Esophagus squamous epithelium (tissue), 5 donors: ENCODE measurements at places on chromosomes 4 and X.

GRCh38 chrX:6227453-6227835, 1.2 kb downstream of the NLGN4X start:
- DNase-seq, result no peak

DNA sequence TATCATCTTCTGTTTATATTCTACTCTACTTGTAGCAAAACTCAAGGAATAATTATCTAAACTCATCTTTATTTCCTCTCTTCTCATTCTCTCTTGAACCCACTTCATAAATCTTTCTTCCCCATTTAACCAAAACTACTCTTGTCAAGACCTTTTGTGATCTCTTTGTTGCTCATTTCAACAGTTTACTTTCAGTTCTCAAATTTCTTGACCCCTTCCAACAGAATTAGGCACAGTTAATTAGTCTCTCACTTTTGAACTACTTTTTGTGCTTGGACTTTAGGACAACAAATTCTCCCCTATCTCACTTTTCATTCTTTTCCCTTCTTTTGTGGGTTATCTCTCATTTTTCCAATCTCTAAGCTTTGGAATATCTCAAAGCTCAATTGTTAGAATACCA, 27.4 kb upstream of the CAMK2D start:
- no peak for DNase-seq

GRCh38 chrX:125295337-125295736, 24.3 kb upstream of the TEX13C start:
- DNase-seq, result no peak

- no peak for DNase-seq
Observed at GRCh38 chrX:6041630-6042029, 187.0 kb downstream of the NLGN4X start.

GRCh38 chr4:4501679-4502078, 40.2 kb downstream of the STX18 start:
- no peak for DNase-seq

GRCh38 chr4:153780876-153781275, 8.0 kb downstream of the SFRP2 start:
- no peak for DNase-seq

DNA sequence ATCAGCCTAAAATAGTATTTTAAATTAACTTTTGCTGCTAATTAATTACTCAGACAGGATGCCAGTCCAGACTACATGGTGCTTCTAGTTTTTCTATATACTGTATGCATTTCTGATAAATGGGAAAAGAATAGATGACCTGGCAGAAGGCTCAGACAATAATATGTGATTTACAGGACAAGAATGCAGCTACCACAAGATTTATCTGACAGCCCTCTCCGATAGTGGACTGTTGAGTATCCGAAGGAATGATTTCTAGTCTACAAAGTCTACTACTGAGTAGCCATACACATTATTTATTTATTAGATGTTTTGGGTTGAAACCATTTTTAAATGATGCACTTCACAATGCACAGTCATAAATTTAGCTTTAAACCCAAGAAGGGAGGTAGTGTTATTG, 212.8 kb downstream of the MAB21L2 start:
- DNase-seq, result no peak

- DNase-seq, result no peak
Observed at GRCh38 chr4:33998291-33998690, 2246.0 kb downstream of the ARAP2 start.

- no peak for DNase-seq
Observed at GRCh38 chr4:181982856-181983255, 260.3 kb upstream of the TENM3 start.

DNA sequence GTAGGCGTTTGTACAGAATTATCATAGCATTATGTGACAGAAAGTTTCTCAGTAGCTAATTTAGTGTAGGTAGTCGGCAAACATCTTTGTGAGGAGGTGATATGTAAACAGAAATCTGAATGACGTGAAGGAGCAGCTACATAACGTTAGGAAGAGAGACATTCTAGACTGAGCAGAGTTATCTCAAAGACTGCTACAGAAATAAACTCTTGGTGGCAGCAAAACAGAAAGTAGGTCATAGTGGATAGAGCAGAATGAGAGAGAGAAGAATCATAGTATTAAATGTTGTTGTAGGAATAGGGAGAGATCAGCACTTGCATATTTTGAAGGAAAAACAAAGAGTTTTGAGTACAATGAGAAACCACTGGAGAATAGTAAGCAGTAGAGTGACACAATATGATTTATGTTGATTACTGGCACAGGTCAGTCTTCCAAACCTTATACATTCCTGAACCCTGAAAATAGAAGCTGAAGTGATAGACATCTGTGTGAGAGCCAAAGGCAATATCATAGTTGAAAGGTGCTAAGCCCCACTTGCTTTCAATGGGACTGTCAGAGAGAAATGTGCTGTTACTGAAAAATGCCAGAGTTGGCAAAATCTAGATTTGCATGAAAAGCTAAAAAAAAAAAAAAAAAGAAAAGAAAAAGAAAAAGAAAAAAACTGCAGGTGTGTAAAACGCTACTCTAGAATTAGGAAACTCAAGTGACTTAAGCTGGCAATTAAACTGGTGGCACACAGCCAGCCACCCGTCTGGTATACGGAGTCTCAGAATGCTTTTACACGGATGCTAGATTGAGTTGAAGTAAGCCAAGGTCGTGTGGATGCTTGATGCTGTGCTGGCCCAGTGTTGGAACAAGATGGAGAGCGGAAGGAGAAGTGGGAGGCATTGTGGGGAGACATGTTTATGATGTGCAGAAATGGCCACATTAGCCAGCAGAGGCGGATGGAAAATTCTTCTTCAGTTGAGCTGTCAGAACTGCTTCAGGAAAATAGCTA, 750.2 kb upstream of the HS3ST1 start:
- no peak for DNase-seq

GRCh38 chrX:96770315-96770714, 85.7 kb downstream of the DIAPH2 start:
- no peak for DNase-seq

DNA sequence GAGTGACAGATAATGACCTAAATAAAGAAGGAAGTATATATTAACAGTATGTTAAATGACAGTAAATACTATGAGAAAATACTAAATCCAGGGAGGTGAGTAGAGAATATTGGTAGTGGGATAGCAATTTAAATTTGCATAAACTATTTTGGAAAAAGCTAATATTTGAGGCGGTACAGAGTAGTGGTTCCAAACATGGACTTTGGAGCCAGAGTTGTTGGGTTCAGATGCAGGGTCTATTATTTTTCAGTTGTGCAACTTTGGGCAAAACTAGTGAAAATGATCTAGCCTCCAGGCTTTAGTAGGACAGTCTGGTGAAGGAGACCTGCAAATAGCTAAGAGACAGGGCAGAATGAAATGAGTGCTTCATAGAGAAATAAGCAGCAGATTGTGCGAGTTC, 84.8 kb upstream of the SOX3 start:
- no peak for DNase-seq

GRCh38 chrX:112874614-112875013, 34.0 kb upstream of the AMOT start:
- no peak for DNase-seq
